ENCODE measurements at places on chromosomes 16 and 17. TPM values are rescaled to one million over a fixed set of nuclear protein-coding genes. Genes with fewer than 3 reads are reported as not detected.

GRCh38 chr16:67748834-67749233 lies 29.7 kb upstream of the GFOD2 start:
- DNase-seq, result no peak

GRCh38 chr17:28975031-28975430 lies 23.7 kb upstream of the PHF12 start:
- DNase-seq, result no peak

DNA sequence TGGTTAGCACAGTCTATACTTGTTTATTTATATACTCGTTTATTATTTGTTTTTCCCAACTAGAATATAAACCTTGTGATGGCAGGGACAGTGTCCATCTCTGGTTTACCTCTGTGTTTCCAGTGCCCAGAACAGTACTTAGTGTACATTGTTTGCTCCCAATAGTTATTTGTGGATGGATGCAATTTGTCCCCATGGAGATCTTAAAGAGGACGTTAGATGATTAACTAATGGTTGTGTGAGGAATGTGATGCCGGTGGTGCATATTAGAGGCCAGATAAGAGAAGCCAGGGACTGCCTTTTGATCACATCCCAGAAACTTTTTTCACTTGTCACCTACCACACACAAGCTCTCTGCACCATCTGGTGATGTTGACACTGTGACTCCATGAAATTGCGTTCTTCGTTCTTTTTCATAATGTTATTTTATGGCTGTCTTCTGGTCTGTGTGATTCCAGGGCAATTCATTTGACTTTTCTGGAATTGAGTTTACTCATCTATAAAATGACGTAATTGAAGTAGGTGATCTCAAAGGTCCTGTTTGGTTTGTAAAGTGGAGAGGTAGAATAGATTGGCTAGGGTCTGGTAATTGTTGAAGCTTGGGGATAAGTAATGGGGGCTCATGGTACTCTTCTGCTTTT lies 1.2 kb downstream of the COX10 start:
- no peak for DNase-seq

GRCh38 chr17:30229012-30229411 lies 6.5 kb downstream of the SLC6A4 start:
- no peak for DNase-seq

- no peak for DNase-seq
Observed at GRCh38 chr16:63458846-63459245, 1422.6 kb upstream of the CDH8 start.

DNA sequence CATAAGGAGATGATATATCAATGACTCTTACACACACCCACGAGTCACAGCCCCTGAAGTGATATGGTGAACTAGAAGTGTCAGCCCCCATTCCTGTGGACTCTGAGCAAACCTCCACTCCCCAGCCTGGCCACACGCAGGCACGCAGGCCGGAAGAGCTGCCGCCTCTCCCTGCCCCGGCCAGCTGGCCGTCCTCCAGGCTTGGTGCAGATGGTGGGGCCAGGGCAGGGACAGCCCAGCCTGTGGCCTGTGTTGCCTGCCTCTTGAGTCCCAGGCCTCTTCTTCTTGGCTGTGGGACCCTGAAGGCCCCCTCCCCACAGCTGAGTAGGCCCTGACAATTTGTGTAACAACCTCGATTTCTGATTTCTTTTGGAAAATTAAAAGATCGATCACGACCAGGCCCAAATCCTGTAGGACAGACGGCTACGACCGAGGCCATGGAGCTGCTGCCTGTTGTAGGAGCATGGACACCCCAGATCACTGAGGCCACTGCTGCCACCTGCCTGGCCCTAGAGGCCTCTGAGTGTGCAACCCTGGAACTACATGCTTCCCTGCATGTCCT lies 10.0 kb upstream of the MPRIP start:
- peak; percentile 66 for DNase-seq

DNA sequence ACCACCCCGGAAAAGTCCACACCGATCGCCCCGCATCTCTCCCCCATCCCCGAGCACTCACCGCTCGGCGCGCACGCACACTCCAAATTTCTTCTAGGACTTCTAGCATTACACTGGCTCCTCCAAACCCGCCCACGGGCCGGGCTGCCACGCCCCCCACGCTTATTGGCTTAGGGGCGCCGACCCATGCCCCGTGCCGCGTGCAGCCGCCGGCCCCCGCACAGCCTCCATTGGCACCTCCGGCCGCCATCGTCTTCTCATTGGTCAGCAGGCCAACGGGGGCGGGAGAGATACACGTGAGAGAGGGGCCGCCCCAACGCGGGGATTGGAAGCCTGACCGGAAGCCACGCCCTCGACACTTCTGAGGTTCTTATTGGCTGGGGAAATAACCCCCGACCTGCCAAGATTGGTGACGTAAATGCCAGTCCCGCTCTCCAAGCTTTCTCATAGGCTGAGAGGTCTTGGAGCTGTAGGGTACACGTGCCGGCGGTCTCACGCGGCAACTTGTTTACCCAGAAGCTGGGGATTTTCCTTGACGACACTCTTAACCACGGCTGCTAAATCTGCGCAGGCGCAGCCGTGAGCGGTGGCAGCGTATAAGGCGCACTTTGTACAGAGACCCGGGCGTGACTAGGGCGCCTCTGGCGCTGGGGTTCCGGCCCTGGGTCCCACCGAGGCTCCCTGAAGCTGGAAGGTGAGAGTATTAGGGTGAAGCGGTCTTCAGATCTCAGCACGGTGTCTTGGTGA lies 4.2 kb upstream of the PER1 start:
- peak; percentile 100 for DNase-seq

DNA sequence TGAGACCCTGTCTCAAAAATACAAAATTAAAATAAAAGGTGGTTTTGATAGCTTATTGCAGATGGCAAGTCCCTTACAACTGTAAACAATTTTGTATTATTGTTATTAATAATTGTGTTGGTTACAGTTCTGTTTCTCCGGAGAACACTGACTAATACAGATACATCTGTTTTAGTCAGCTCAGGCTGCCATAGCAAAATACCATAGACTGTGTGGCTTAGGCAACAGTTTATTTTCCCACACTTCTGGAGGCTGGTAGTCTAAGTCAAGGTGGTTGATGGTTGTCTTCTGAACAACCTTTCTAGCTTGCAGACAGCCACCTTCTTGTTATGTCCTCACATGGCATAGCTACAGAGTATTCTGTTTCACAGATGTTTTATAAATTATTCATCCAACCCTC lies 14.2 kb upstream of the IL21R start:
- no peak for DNase-seq

DNA sequence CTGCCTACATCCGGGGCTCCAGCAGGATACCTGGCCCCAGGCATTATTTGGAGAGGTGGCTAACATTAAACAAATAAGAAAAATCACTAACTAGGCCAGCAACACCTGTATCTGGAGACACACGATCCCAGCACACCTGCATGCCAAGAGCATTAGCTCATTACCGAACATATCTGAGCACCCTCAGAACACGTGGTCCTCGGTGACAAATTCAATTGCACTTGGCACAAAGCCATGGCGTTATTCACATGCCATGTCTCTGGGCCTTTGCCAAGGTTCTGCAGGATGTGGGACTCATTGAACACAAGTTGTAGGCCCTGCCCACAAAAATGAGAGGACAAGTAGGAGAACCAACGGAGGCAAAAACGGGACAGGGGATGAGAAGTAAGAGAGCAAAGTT lies 552.3 kb downstream of the TOX3 start:
- no peak for DNase-seq

- no peak for DNase-seq
Observed at GRCh38 chr17:48113201-48113676, 5.7 kb downstream of the SNX11 start.

Gene CRK
- total RNA-seq, result 84.5 TPM
